ENCODE measurements at places on chromosomes 1 and 21.
A peak's percentile ranks its signal among the peaks of the same experiment; 100 is the strongest.

GRCh38 chr1:235351441-235351840, 15.8 kb upstream of the TBCE start:
- no peak for DNase-seq

- peak; percentile 81 for DNase-seq
Observed at GRCh38 chr1:210347112-210347511, 18.4 kb downstream of the HHAT start.

GRCh38 chr1:164787834-164788231, 228.8 kb downstream of the PBX1 start:
- DNase-seq: no peak

- DNase-seq: peak; percentile 64
Observed at GRCh38 chr1:15176898-15177665, 23.5 kb downstream of the TMEM51 start.

- no peak for DNase-seq
Observed at GRCh38 chr1:37814252-37814651, 6.2 kb upstream of the YRDC start.

DNA sequence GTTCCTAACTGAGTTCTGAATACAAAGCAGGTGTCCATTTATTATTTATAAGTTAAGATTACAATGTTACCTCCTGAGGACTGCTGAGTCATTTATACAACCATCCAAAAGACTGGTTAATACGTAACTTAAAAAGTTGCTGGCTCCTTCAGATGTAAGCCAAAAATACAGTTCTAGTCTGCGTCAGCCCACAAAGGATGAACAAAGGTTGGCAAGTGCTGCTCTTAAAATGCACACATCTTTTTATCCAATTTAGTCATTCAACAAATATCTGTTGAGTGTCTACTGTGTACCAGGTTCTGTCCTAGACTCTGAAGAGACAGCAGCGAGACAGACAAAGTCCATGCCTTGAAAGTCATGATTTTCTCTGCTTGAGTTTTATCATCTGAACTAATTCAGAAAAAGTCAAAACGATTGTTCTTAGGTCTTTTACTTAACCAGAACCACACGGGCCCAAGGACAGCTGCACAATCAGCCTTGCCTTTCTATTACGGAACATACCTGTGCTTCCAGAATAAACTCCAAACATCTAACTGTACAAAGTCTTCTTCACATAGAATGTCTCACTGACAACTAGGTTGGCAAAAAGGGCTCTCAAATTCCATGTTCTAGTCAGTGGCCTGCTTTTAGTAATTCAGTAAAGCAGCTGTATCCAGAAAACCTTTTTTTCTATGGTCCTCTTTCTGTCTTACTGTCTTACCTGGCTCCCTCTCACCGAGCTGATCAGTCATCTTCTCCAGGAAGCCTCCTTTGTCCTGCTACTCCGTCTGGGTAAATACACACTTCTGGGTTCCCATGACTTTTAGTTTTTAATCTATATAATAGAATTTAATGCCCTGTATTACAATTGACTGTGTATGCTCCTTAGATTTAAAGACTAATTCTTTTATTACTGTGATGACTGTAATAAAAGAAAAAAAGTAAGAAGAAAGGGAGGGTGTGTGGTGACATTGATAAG, 15.5 kb upstream of the CNN3 start:
- DNase-seq: no peak

- no peak for DNase-seq
Observed at GRCh38 chr21:26983576-26983975, 16.7 kb upstream of the ADAMTS5 start.

DNA sequence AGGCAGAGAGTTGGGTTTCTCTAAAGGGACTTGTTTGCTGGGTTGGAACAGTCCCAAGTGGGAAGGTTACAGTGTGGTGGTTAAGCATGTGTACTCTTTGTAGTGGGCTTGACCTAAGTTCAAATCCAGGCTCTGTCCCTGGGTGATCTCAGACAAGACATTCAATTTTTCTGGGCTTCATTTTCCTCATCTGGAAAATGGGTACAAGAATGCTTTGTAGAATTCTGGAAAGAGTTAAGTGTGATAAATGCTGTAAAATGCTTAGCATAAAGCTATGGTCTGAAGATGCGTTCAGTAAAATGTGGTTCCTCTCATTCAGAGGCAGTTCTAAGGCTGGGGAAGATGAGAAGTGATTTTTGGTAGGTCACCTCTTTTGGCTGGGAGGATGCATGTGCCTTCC, 805 bp downstream of the GRHL3 start:
- no peak for DNase-seq

- no peak for DNase-seq
Observed at GRCh38 chr21:36891121-36891520, 75.3 kb downstream of the HLCS start.

DNA sequence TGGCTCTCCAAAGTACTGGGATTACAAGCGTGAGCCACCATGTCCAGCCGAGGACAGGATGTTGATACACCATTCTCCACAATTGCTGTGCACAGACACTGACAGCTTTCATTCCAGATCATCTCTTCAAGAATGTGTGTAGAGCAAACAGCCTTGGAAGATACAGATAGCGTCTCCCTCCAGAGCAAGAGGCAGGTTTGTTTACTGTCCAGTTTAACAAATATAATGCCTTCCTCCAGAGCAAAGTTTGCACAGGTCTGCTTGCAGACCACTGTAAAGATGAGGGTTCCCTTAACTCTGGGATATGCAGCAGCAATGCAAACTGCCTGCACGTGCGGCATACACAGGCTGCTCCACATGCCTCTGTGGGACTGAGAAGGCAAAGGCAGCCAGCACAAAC, 4.6 kb downstream of the TMPRSS3 start:
- no peak for DNase-seq

DNA sequence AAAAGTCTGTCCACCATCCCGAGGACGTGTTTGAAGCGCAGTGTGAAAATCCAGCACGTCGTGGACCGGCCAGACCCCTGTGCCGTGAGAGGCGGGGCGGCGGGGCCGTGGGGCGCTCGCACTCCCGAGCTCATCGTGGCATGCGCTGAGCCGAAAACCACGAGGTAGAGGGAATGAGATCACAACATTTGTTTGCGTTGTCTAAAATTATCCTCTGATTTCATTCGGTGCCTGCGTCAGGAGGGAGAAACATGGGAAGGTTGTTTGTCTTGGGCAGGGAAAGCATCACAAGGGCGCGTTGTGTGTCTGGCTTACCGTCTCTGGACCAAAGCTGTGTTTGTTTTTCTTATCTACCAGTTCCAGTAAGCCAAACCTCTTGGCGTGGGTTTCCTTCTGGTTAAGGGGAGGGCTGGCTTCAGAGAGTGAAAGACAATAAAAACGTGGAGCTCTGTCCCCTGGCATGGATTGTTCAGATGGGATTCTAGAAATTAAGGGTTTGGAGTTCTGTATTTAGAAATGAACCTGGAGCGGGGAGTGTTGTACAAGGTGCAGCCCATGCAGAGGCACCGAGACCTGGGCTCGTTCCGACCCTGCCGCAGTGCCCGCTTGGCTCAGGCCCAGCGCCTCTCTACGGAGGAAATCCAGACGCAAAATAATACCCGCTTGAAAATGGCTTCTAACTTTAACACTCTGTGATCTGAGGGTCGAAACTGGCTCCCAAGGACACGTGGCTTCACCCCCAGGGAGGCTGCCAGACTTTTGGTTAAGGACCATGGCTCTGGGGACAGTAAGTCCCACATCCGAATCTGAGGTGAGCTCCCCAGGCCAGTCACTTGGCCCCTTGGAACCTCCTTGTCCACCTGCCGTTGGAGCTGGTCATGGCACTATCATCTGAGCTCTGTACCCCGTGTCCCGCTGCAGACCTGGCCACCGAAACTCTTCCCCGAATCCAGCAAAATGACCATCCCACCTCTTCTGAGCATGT, 68.7 kb upstream of the FAM3B start:
- no peak for DNase-seq

DNA sequence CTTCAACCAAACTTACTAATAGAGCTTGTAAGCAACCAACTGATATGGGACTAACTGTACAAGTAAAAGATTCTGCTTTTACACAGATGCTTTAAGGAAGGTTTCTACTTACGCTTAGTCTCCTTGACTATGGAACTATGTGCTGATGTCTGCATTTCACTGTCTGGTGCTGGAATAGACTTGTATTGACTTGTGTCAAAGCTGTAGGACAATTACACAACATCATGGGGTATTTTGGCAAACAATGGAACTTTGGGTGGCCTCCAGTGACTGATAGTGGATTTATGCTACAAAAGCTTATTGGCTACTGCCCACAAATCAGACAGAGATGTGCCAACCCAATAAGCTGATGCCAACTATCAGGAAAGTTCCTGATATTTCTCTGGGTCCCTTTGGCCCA, 10.6 kb downstream of the CBR1 start:
- no peak for DNase-seq

Measured in suppressor macrophage (primary cell).